ENCODE measurements at places on chromosomes 2 and 18. TPM values are rescaled to one million over a fixed set of nuclear protein-coding genes. Genes with fewer than 3 reads are reported as not detected.

- peak overlapping the region; percentile 85 for H3K4me3 ChIP-seq
- peaks cover 24% of the 10 kb centered on the region for H3K27me3 ChIP-seq
- peaks cover 6% of the 10 kb centered on the region for H3K36me3 ChIP-seq
- H3K4me1 ChIP-seq = peaks cover 21% of the 10 kb centered on the region
- peak overlapping the region; percentile 90 for H3K27ac ChIP-seq
- peak; percentile 31 for DNase-seq
Observed at GRCh38 chr18:79393635-79394533, 1.8 kb upstream of the NFATC1 start.

- DNase-seq = no peak
- no peaks in the 10 kb centered on the region for H3K4me1 ChIP-seq
Observed at GRCh38 chr2:102603904-102604303, 15.4 kb upstream of the SLC9A2 start.

GRCh38 chr2:207042841-207043240 is 103.5 kb downstream of the CPO start:
- H3K4me3 ChIP-seq = no peak overlapping the region
- DNase-seq = no peak
- H3K27me3 ChIP-seq = peaks cover 7% of the 10 kb centered on the region

Gene POTEI
- total RNA-seq = not detected

DNA sequence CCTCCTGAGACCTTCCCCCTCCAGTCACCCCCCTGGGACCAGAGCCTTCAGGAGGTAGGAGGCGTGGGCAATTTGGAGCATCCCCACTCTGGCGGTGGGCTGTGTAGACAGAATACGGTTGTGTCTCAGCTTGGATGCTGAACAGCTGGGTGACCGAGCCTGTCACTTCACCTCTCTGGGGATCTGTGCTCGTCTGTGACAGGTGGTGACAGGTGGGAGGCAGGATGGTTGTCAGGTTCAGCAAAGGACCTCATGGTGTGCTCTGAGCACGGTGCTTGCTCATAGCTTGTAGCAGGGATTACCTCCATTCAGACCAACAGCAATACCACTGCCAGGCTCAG is 186.5 kb upstream of the HS6ST1 start:
- H3K4me1 ChIP-seq = no peaks in the 10 kb centered on the region
- H3K27me3 ChIP-seq = peaks cover 4% of the 10 kb centered on the region
- DNase-seq = no peak
- no peaks in the 10 kb centered on the region for H3K36me3 ChIP-seq

- no peak overlapping the region for H3K4me3 ChIP-seq
- peaks cover 25% of the 10 kb centered on the region for H3K4me1 ChIP-seq
- peaks cover 35% of the 10 kb centered on the region for H3K36me3 ChIP-seq
- no peak for DNase-seq
- H3K27me3 ChIP-seq = no peaks in the 10 kb centered on the region
- H3K27ac ChIP-seq = no peak overlapping the region
Observed at GRCh38 chr18:79423211-79424007, 27.7 kb downstream of the NFATC1 start.

Gene L3MBTL4
- total RNA-seq = 0.26 TPM

Gene KRTCAP3
- total RNA-seq = 3.5 TPM

DNA sequence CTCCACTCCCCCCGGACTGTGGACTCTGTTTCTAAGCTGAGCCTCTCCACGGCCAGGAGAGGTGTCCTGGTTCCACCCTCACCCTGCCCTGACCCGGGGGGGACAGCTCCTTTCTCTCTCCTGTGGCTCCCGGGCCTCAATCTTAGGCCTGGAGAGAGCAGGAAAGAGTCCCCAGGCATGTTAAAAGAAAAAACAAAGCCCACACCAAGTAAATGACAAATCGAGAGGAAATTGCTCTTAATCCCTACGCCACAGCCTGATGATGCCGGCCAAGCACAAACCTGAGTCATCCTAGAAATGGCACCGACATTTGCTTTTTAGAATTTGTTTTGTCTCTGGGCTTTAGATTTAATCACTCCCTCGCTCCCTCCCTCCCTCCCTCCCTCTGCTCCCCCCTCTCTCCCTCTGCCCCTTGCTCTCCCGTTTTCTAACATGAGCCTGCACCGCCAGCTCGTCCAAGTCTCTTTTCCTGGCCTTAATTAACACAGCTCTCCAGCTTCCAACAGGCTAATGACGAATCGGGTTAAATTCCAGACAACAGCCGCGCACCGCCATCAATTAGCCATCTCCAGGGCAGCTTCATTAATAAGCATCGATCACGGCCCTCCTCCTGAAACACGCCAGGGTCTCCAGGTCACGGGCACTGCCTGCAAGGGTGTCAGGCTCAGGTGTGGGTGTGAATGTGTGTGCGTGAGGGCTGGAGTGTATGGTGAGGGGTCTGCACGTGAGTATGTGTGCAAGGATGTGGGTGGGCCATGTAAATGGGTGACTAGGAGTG is 230.8 kb downstream of the CELF4 start:
- H3K27ac ChIP-seq = no peak overlapping the region
- H3K36me3 ChIP-seq = no peaks in the 10 kb centered on the region
- H3K27me3 ChIP-seq = peaks cover 4% of the 10 kb centered on the region
- no peak for DNase-seq

Gene REEP1
- 0.26 TPM for total RNA-seq

DNA sequence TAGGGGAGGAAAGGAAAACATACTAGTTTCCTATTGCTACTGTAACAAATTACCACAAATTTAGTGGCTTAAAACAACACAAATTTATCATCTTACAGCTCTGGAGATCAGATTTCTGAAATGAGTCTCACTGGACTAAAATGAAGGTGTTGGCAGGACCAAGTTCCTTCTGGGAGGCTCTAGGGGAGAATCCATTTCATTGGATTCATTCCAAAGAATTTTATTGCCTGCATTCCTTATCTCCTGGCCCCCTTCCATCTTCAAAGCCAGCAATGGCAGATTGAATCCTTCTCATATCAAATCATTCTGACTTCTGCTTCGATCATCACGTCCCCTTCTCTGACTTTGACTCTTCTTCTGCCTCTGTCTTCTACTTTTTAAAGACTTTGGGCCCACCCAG is 250.9 kb downstream of the IRS1 start:
- no peak overlapping the region for H3K27ac ChIP-seq
- peaks cover 6% of the 10 kb centered on the region for H3K27me3 ChIP-seq
- H3K4me3 ChIP-seq = no peak overlapping the region
- H3K4me1 ChIP-seq = no peaks in the 10 kb centered on the region
- no peaks in the 10 kb centered on the region for H3K36me3 ChIP-seq
- DNase-seq = no peak

DNA sequence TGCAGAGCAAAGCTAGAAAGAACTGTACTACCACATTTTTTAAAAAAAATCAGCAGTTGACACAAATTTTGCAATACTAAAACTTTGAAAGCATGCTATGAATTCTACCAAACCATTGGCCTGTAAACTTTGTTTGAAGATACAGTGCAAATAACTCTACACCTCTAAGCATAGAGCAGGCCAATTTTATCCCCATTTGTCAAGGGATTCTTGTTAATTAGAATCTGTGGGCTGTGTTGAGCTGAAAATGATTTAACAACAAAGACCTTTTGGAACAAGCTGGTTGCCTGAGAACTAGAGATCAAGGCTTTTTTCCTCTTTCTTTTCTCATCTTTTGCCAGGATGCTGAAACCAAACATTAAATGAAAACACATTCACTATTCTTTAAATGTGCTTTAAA is 886.0 kb upstream of the CDH2 start:
- no peak overlapping the region for H3K4me3 ChIP-seq
- H3K27ac ChIP-seq = no peak overlapping the region
- no peak for DNase-seq
- H3K4me1 ChIP-seq = no peaks in the 10 kb centered on the region
- H3K36me3 ChIP-seq = no peaks in the 10 kb centered on the region
- no peaks in the 10 kb centered on the region for H3K27me3 ChIP-seq

- H3K4me1 ChIP-seq = peaks cover under 1% of the 10 kb centered on the region
- H3K4me3 ChIP-seq = no peak overlapping the region
- no peak for DNase-seq
- H3K27ac ChIP-seq = no peak overlapping the region
- no peaks in the 10 kb centered on the region for H3K27me3 ChIP-seq
- H3K36me3 ChIP-seq = peaks cover 16% of the 10 kb centered on the region
Observed at GRCh38 chr2:43467891-43468290, 127.9 kb downstream of the THADA start.

DNA sequence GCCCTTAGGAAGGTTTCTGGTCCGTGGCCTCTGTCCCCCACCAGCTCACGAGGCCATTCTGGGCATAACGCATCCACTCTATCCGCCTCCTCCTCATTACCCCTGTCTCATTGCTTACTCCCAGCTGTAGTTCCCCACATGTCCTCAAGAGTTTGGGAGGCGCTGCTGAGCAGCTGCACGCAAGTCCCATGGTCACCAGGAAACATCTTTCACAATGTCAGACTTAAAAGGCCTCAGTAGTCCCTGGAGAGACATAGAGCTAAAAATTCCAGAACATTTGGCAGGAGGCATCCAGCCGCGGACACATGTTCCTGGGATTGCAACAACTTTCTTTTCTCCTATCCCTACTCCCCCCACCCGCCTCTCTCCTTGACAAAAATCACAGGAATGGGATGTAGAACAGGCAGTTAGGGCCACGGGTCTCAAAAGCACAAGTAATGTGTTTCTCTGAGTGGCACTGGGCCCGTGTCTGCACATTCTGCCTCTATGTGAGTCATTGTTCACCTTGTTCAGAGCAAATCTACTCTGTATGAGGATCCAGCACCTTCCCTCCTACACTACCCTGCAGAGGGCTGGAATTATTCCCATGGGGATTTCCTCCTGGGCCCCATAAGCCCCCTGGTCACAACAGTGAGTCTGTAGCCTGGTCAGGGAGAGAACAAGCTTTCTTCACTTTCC is 8.1 kb downstream of the LBH start:
- peak; percentile 53 for DNase-seq
- peak overlapping the region; percentile 61 for H3K4me3 ChIP-seq
- no peaks in the 10 kb centered on the region for H3K27me3 ChIP-seq
- peaks cover 75% of the 10 kb centered on the region for H3K4me1 ChIP-seq

- DNase-seq = no peak
- H3K36me3 ChIP-seq = peaks cover 2% of the 10 kb centered on the region
- peaks cover 16% of the 10 kb centered on the region for H3K4me1 ChIP-seq
- no peak overlapping the region for H3K27ac ChIP-seq
- H3K27me3 ChIP-seq = no peaks in the 10 kb centered on the region
Observed at GRCh38 chr2:134163336-134163735, 90.5 kb upstream of the MGAT5 start.

Gene GRP
- total RNA-seq = not detected

Gene ITGB6
- total RNA-seq = not detected

GRCh38 chr2:455015-455705 is 167.3 kb upstream of the ALKAL2 start:
- H3K4me1 ChIP-seq = peaks cover 33% of the 10 kb centered on the region
- no peak for DNase-seq
- no peaks in the 10 kb centered on the region for H3K36me3 ChIP-seq

Gene DUSP2
- total RNA-seq = 500 TPM

- no peaks in the 10 kb centered on the region for H3K4me1 ChIP-seq
- no peak overlapping the region for H3K27ac ChIP-seq
- no peaks in the 10 kb centered on the region for H3K36me3 ChIP-seq
- H3K27me3 ChIP-seq = no peaks in the 10 kb centered on the region
Observed at GRCh38 chr2:11610624-11611242, 59.3 kb downstream of the NTSR2 start.

Gene BARD1
- total RNA-seq = 34.0 TPM

DNA sequence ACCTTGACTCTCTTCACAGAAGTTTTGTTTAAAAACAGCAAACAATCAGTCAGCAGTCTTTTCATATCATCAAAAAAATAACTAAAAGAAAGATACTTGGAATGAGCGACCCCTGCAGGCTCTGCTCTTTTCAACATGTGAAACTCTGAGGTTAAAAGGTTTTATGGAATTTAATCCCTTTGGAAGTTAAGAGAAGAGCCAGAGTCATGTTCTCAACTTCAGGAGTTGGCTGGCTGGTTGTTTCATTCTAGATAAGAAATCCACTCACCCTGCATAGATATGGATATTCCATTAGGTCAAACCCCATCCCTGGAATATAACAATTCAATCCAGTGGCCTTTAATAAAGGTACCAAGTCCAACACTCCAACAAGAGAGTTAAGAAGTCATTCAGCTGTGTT is 115.6 kb upstream of the RMDN2 start:
- H3K36me3 ChIP-seq = no peaks in the 10 kb centered on the region
- H3K27me3 ChIP-seq = peaks cover 8% of the 10 kb centered on the region
- DNase-seq = no peak
- no peak overlapping the region for H3K4me3 ChIP-seq

- peaks cover 53% of the 10 kb centered on the region for H3K27me3 ChIP-seq
- no peak for DNase-seq
- no peaks in the 10 kb centered on the region for H3K36me3 ChIP-seq
- no peak overlapping the region for H3K4me3 ChIP-seq
- H3K27ac ChIP-seq = no peak overlapping the region
- H3K4me1 ChIP-seq = peaks cover 24% of the 10 kb centered on the region
Observed at GRCh38 chr2:203586696-203587095, 51.6 kb upstream of the RAPH1 start.

- no peaks in the 10 kb centered on the region for H3K36me3 ChIP-seq
- H3K27me3 ChIP-seq = peaks cover 3% of the 10 kb centered on the region
- H3K4me1 ChIP-seq = peaks cover 4% of the 10 kb centered on the region
- H3K4me3 ChIP-seq = no peak overlapping the region
- no peak for DNase-seq
Observed at GRCh38 chr2:84273406-84273805, 185.7 kb downstream of the SUCLG1 start.

Gene CDK15
- not detected for total RNA-seq

DNA sequence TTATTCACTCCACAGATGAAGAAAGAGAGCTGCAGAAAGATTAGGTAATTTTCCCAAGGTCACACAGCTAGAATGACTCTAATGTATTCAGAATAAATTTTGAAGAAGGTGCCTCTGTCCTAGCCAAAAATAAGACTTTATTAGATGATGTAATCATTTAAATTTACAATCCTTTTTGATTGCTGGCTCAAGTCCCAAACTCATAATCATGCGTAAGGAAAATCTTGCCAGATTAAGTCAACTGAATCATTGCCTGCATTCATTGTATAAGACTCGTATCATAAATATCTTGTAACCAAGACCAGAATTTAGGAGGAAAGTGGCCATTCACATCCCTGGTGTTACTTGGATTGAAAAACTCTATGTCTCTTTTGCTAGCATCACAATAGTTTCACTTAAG is 53.1 kb upstream of the STK39 start:
- H3K27ac ChIP-seq = no peak overlapping the region
- no peak for DNase-seq
- no peaks in the 10 kb centered on the region for H3K4me1 ChIP-seq
- no peaks in the 10 kb centered on the region for H3K36me3 ChIP-seq

- no peak for DNase-seq
- no peaks in the 10 kb centered on the region for H3K27me3 ChIP-seq
- H3K4me3 ChIP-seq = no peak overlapping the region
- H3K4me1 ChIP-seq = no peaks in the 10 kb centered on the region
- H3K36me3 ChIP-seq = no peaks in the 10 kb centered on the region
- H3K27ac ChIP-seq = no peak overlapping the region
Observed at GRCh38 chr2:2542966-2543611, 212.0 kb upstream of the MYT1L start.

Measured in activated T-helper 1 cell treated with anti-CD3 and anti-CD28 coated beads, Interleukin-12 subunit alpha, Interleukin-12 subunit beta, Interleukin-2, Interleukin-4 antibody, amounts not matched to agents 30 ng/mL and 10 ng/mL and 1 ng/mL, durations not matched to agents 14 hours and 24 hours and 36 hours (primary cell).